Substantia nigra (tissue), 51 donors: ENCODE measurements at places on chromosomes 12 and 14.

GRCh38 chr12:41008472-41008871 is 179.6 kb upstream of the PDZRN4 start:
- DNase-seq, result no peak

DNA sequence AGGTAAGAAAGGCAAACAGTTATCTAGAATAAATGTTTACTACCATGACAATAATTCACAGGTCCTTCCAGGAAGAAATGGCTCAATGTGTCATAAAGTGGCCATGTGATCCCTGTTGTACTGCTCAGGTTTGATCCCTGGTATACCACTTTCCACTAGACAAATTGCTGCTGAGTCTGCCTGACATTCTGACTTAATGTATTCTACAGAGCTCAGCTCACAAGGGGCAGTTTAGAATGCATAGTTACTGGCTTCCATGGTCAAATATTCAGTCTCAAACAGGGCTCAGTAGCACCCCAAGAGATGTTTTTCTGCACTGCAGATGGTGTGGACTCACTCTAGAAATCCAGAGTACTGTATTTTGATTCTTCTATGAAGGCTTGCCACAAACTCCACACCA is 21.8 kb downstream of the TSHR start:
- DNase-seq, result no peak

DNA sequence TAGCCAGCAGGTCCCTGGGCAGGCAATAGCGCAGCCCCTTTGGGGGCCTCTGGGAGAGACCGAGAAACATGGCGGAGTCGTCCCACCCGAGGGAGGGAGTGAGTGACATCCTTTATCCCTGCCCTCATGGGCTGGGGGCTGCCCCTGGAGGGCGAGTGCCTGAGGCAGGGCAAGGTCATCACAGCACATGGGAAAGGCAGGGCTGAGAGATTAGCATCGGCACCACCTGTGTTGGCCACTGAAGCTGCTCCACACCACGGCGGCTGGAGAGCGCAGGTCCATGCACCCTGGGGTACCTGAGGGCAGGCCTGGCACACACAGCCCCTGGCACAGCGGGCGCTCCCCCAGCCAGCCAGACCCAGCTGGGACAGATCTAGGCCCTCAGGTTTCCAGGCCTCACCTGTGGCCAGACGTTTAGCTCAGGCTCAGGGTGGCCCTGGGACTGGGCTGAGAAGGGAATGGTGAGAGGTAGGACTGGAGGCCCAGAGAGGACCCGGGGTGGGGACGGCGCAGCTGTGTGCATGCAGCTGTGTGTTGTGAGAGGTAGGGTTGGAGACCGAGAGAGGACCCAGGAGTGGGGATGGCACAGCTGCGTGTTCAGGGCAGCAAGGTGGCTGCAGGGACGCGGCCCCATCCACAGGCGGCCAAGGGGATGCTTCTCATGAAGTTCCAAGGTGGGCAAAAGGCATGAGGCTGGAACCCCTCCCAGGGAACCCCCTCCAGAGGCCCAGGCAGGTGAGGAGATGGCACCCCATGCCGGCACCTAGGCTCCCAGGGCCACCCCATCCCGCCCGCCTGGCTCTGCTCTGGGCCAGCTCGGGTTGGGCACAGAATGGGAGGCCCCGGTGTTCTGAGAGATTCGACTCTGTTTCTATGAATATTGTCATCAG is 74.1 kb downstream of the KIF26A start:
- no peak for DNase-seq

- no peak for DNase-seq
These were observed 55.5 kb upstream of the DYRK2 start for GRCh38 chr12:67593041-67593440.

GRCh38 chr14:80215756-80216581 is 4.7 kb upstream of the DIO2 start:
- DNase-seq, result no peak

- no peak for DNase-seq
These were observed 227.1 kb downstream of the MSRB3 start for GRCh38 chr12:65505386-65506121.

DNA sequence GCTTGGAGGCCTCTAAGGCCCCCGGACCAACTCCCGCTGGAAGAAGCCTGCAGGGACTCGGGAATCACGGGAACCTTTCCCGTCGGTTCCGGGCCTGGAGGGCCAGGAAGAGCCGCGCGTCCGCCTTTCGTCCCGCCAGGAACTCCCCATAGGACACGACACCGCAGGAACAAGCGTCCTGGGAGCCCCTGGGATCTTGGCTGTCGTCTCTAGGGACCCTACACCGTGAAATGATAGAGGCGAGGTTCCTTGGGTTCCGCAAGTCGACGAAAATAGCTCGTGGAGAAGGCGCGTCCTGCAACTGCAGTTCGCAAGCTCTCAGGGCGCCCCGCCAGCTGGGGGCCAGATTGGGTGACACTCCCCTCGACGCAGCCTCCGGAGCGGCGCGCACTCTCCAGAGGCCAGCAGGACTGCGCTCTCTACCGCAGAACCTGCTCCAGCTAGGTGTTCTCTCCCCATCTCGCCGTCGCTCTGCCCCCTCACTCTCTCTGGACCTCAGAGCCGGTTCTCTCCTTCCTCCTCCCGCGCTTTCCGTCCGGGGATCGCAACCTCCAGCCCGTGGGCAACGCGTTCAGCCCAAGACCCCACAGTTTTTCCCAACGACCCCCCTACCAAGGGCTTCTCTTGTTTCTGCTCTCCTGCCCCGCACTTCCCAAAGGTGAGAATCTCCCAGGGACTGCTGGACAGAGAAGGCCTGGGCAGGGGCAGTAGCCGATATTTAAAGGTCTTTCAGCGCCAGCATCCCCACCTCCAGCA is 776 bp downstream of the BMP4 start:
- DNase-seq, result no peak

GRCh38 chr14:36424478-36425102 is 95.4 kb downstream of the NKX2-1 start:
- DNase-seq, result no peak

GRCh38 chr14:81384900-81385299 is 15.2 kb downstream of the STON2 start:
- no peak for DNase-seq

- no peak for DNase-seq
These were observed 9.0 kb downstream of the DYNC1H1 start for GRCh38 chr14:101973356-101973755.

GRCh38 chr14:98847521-98848468 is 424.2 kb downstream of the BCL11B start:
- no peak for DNase-seq

GRCh38 chr12:6285532-6286306 is 24.8 kb upstream of the PLEKHG6 start:
- no peak for DNase-seq

- DNase-seq, result no peak
These were observed 112.1 kb downstream of the DPF3 start for GRCh38 chr14:72781561-72782508.

- DNase-seq, result no peak
These were observed 517.3 kb downstream of the MED13L start for GRCh38 chr12:115760231-115760630.

GRCh38 chr12:113462998-113463745 is 8.5 kb downstream of the LHX5 start:
- no peak for DNase-seq

DNA sequence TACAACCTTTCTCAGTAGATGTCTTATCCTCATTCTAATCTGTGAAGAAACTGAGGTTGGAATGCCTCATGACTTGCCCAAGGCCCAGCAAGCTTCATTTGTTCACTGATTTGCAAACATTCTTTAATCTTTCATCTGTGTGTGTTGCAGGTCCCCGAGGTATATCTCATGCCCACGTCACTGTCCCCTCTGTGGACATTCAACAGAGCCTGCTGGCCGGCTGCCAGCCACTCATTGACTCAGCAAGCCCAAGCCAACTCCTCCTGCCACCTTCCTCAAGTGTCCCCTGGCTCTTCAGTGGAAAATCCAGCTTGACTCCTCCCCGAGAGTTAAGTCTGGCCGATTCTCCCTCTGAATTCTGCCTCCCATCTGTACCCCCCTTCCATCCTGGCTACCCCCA is 1.9 kb upstream of the DCAF4 start:
- DNase-seq, result no peak
